ENCODE measurements at places on chromosomes 5 and 9.

- DNase-seq: no peak
Measured at GRCh38 chr5:78283105-78283504, 11.4 kb downstream of the AP3B1 start.

GRCh38 chr5:6700685-6701355 is 12.4 kb upstream of the TENT4A start:
- DNase-seq: no peak

GRCh38 chr5:110663525-110663924 is 62.9 kb downstream of the TMEM232 start:
- DNase-seq: no peak

DNA sequence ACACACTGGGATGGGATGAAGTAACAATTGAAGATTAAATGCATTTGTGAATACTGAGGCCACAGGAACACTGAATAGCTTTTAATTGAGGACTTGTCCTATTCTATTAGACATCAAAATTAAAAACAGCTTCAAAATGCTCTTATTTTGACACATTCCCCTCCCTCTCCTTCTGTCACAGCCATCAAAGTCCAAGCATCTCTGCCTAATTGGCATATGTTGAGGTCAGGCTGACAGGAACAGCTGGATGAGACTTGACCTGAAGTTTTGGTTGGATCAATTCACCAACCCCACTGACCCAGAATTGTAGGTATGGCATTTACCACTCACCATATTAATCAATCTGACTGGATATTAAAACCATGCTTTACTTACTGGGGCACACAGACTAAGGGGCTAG is 96.3 kb downstream of the PTCH1 start:
- DNase-seq: no peak

GRCh38 chr5:112614285-112614684 is 123.4 kb upstream of the APC start:
- DNase-seq: no peak

DNA sequence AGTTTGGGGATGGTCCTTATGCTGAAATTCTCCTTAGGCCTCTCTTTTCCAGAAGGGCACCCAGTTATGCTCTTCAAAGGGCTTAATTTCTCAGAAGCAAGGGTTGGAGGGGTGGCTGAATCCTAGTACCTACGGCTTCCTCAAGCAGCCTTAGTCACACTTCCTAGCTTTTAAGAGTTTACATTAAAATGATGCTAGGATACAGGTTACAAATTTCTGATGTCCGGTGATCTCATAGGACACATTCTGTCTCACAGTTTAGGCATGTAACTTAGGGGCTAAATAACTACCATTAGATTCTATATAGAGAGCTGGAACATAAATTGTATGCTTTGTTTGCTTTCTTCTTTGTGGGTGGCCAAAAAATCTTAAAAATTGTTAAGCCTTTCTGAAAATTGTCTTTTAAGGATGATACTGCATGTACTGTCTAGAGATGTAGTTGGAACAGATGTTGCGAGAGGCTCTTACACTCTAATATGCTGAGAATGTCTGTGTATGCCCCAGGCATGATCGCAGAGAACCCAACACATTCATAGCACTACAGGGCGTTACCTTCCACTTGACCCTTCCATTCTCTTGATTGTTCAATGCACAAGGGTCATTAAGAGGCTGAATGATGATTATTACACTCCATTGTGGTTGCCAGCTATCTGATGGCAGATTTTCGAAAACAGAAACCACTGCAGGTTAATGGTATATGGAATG is 139.1 kb downstream of the TMEM38B start:
- no peak for DNase-seq

DNA sequence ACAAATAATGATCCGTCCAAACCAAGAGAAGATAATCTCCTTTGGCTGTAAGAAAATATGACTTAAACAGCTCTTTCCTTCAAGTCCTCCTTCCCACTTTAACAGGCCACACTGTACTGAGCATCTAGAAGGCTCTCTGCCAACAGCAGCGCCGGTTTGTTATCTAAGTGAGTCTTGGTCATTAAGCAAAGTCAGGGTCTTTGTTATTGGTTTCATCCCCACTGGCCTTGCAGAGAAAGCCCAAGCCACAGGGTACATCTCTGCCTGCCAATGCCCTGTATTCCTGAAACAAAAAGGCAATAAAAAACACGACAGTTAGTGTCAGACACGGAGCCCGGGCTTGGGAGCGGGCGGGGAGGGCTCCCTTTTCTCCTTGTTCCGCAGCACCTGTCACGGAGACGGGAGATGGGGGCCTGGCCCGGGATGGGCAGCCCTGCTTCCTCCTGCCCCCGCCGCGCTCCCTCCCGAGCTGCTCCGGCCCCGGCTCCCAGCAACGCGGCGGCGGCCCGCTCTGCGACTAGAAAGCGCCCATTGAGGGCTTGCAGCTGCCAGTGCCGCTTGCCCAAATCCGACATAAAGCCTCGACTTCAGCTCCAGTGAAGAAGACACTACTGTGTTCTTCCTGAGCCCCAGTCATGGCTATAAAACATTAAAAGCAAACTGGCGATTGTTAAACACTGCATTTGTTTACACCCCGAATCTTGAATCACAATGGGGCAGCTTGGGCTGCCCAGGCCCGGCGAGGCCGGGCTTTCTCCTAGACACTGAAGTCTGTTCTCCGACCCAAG is 28.1 kb upstream of the PIK3R1 start:
- DNase-seq: no peak

DNA sequence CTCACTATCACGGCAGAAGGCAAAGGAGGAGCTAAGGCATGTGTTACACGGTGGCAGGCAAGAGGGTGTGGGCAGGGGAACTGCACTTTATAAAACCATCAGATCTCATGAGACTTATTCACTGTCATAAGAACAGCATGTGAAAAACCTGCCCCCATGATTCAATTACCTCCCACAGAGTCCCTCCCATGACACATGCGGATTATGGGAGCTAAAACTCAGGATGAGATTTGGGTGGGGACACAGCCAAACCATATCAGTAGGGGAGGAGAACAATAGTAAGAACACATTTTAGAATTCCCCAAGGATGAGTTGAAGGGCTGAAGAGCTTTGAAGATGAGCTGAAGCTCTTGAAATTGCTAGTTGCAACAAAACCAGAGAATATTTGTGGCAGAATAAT is 287.9 kb downstream of the SMARCA2 start:
- no peak for DNase-seq

- DNase-seq: no peak
Measured at GRCh38 chr5:36242534-36243485, 1.1 kb upstream of the NADK2 start.

- no peak for DNase-seq
Measured at GRCh38 chr9:81032831-81033230, 656.5 kb downstream of the TLE1 start.

DNA sequence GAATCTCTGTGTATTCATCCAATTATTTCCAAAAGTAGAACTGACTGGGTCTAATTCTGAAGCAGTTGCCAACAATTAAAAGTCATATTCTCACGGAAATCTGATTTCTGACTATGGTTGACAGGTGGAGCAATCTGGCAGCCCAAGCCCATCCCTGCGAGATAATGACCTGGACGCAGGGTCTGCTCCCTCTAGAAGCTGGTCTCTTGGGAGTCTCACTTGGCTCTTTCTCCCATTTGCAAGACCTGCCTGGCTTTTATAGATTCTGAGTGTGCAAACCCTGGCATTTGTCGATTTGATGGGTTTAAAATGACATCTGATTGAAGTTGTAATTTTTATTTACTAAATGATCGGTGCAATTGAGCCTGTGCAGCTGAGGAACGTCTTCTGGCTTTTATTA is 49.4 kb upstream of the NEURL1B start:
- no peak for DNase-seq

Measured in stimulated activated CD8-positive, alpha-beta memory T cell treated with anti-CD3 and anti-CD28 coated beads, Interleukin-15, amount 100 ng/mL, for 24 hours (primary cell).